AG09309 (cell line): ENCODE measurements at places on chromosomes 7 and 10.
A peak's percentile ranks its signal among the peaks of the same experiment; 100 is the strongest.

DNA sequence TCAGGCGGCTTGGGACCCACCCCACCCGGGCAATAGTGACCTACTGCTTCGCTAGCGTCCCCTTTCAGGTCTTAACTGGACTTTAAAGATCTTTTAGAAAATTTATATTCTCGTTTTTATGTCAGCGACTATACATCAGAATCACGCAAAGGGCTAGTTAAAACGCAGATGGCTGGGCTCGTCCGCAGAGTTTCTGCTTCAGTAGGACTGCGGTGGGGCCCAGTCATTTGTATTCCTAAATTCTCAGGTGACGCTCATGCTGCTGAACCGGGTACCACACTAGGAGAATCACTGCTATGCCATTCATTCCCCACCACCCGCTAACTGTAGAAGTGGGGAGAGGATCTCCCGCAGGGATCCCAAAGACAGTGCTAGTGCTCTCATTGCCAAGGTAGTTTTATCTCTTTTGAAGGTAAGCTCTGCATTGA lies 12.0 kb upstream of the SP8 start:
- no peak for DNase-seq

DNA sequence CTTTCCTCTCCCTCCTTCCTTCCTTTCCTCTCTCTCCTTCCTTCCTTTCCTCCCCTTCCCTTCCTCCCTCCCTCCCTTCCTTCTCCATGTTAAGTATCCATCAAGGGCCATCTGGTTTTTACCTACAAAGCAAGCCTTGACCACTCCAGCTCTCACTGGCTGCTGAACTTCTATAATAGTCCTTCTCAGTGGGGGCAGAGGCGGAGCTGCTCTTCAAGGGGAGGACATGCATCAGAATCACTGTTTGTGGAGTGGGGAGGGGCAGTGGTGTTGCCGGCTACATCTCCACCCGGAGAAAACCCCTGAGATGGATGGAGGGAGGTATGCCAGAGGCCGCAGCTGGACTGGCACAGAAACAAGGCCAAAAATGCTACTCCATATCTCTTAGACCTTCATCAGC lies 25.9 kb downstream of the LAMB1 start:
- no peak for DNase-seq

GRCh38 chr10:15368101-15368855 lies 2.8 kb downstream of the FAM171A1 start:
- no peak for DNase-seq

GRCh38 chr7:105693576-105693975 lies 112.3 kb upstream of the EFCAB10 start:
- no peak for DNase-seq

GRCh38 chr10:79112881-79113431 lies 44.2 kb downstream of the ZMIZ1 start:
- peak; percentile 52 for DNase-seq

DNA sequence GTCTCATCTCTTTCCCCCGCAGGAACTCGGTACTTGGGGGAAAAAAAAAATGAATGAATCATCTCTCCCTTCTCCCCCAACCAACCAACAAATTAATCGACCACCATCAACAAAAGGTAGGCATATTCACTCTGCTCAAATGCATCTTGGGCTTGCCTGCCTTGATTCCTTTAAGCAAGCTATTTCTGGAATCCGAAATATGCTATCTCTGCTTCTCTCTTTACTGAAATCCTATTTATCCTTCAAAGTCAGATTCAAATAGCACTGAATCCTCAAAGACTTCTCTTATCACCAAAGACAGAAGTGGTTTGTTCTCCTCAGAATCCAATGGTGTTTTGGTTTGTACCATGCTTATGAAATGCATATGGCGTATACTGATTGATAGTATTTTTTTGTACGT lies 49.6 kb upstream of the TPK1 start:
- DNase-seq = no peak

DNA sequence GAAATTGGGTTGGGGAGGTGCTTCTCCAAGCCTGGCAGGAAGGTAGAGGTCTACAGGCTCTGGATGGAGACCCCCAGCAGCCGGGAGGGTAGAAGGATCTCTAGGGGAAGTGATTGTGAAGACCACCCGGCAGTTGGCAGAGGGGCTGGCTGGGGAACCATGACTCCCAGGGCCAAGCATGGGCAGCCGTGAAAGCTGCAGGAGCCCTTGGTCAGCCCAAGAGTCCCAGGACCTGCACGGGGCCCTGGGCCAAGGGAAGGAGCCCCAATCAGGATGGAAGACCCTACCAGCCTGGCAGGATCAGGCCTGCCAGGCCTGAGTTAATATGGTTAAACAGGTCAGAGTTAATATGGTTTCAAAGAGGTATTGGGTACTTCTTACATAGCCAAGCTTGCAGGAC lies 126.3 kb upstream of the NANOS1 start:
- DNase-seq = no peak

DNA sequence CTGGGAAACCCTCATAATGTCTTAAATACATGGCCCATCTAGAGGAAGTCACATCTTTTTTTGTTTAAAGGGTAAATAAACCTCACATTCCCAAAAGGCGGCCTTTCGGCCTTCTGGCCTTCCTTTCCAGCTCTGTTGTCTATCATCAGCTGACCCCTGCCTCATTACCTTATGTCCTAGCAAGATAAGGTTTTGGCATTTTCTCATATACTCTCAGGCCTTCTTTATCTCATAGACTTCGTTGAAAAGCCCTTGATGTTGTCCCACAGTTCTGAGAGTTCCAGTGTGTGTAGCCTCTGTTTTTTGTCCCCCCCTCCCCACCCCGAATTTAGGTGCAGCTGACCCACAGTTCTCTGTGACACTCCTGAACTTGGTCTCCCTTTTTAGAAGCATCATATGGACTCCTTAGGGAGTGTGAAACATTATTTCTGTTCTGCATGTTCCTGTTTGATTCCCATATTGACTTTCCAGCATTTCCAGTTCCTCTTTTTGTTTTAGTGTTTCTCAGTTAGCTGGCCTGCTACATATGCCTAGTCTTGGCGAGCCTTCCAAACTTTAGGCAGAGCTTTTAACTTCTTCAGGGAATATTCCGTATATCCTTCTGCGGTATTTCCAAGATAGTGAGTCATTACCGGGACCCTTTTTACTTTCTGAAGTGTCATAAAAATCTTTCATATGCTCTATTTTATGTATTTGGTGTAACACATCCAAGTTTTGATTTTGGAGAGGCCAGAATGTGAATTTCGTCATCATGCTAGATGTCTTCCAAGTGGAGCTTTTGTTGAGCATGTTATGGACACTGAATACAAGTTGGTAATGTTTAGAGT lies 138.5 kb downstream of the LRRC4 start:
- no peak for DNase-seq

DNA sequence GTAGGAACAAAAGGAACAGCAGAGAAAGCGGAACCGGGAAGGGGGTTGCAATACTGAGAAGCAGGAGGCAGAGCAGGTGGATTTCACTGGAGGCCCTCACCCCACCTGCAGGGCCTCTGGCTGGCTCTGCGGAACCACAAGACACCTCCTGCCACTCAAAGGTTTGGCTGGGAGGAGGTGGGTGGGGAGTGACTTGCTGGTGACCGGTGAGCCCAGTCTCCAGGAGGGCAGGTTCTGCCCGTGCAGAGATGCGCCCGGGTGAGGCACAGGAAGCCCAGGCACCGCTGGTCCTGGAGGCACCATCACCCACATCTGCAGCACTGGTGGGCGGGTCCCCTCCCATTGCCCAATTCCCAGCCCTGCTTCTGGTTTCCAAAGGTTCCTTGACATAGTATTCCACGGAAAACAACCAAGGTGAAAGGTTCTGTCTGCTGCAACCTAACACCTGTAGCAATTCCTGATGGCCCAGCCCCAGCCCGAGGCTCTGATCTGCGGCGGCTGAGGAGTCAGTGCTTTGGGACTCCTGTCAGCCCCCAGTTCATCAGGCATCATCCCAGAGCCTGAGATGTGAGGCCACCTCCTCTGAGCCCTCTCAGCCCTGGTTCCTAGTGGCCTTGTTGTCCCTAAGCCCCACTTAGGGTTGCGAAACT lies 64.4 kb downstream of the CALML3 start:
- DNase-seq = no peak

- DNase-seq = no peak
Observed at GRCh38 chr10:49164559-49165188, 23.5 kb downstream of the TMEM273 start.
